ENCODE measurements at places on chromosomes 1 and 21.

DNA sequence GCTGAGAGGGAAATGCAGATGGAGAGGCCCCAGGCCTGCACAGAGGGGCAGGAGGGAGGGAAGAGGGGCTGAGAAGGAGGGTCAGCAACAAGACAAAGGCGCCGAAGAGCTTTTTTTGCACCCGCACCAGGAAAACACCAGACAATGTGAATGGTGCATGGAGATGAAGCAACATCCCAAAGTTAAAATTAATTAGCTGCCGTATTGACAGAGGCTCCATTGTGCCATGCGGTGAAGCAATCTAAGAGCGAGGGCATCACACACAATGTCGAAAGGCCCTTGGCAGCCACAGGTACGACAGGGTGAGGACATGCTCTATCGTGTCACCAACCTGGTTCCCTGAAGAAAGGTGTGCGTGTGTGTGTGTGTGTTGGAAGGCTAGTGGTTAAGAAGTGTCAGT is 41.2 kb downstream of the SSBP3 start:
- no peak for DNase-seq

DNA sequence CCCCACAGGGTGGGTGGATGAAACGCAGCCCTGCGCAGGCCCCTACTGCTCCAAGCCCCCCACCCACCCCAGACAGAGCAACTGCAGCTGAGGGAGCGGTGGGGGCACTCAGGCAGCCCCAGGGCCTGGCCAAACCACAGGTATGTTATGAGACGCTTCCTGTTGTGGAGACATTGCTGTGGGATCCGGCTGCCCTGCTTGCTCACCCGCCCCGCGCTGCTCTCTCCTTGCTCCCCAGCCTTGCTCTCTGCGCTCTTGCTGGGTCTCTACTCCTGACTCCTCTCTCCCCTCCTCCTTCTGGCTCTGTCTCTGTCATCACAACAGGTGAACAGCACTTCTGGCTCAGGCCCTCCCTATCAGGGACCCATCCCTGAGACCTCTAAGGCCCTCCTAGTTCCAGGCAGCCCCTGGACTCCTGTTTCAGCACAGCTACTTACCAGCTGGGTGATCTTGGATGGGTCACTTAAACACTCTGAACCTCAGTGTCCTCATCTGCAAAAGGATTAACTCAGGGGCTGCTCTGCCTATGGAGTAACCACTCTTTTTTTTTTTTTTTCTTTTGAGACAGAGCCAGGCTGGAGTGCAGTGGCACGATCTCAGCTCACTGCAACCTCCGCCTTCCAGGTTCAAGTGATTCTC is 15.9 kb downstream of the COL8A2 start:
- DNase-seq, result no peak

- DNase-seq, result no peak
Observed at GRCh38 chr21:29018540-29018939, 609 bp downstream of the RWDD2B start.

- no peak for DNase-seq
Observed at GRCh38 chr1:119808491-119808890, 2.8 kb downstream of the REG4 start.

DNA sequence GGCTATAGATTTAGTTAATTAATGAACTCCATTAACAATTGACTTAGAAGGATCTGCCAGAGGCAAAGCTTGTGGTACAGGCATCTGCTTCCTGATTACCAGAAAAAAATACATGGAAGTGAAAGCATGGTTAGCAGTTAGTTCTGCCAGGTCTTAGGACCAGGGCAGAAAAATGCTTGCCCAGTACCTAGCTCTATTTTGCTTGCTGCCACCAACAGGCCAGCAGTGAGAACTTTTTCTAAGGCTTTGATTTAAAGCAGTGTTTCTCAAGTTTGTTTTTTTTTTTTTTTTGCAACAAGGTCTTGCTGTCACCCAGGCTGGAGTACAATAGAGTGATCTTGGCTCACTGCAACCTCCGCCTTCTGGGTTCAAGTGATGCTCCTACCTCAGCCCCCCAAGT is 16.4 kb upstream of the MTF1 start:
- no peak for DNase-seq

- DNase-seq, result no peak
Observed at GRCh38 chr1:81052162-81052561, 748.6 kb upstream of the ADGRL2 start.

GRCh38 chr1:115790846-115791245 is 22.3 kb upstream of the CASQ2 start:
- DNase-seq, result no peak

DNA sequence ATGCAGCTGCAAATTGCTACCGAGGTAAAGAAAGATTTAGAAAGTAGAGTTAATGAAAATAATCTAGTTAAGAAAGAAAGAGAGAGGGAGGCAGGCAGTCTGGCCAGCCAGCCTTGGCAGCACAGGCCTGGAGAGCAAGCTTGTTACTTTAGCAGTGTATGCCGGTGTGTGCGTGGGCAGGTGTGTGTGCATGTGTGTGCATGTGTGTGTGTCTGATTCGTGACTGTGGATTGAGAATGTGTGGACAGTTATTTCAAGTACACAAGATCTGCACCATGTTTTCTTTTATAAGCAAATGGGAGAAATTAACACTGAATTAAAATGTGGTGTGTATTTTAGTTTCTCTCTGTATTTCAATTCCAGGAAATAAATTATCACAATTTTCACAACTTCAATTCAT is 211.6 kb downstream of the DSCAM start:
- no peak for DNase-seq

- no peak for DNase-seq
Observed at GRCh38 chr1:19597496-19598309, 46.4 kb upstream of the NBL1 start.

DNA sequence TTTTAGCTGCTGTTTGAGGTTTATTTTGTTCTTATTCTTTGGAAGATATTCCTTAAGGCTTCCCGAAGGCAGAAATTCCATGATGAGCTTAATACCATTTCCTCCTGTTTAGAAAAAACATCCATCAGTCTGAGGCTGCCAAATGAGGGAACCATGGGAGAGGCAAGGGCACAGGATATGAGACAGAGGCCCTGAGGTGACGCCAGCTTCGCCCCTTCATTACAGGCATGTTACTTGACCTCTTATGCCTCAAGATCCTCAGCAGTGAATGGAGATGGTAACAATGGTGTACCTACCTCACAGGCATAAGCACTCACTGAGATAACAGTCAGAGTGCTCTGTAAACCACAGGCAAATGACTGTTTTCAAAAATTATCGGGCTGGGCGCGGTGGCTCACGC is 93.6 kb downstream of the RAVER2 start:
- no peak for DNase-seq

GRCh38 chr1:185080422-185080821 is 35.1 kb downstream of the RNF2 start:
- no peak for DNase-seq

GRCh38 chr1:80047791-80048190 is 1041.3 kb upstream of the ADGRL4 start:
- no peak for DNase-seq

GRCh38 chr21:18146820-18147219 is 97.8 kb upstream of the CHODL start:
- DNase-seq, result no peak

DNA sequence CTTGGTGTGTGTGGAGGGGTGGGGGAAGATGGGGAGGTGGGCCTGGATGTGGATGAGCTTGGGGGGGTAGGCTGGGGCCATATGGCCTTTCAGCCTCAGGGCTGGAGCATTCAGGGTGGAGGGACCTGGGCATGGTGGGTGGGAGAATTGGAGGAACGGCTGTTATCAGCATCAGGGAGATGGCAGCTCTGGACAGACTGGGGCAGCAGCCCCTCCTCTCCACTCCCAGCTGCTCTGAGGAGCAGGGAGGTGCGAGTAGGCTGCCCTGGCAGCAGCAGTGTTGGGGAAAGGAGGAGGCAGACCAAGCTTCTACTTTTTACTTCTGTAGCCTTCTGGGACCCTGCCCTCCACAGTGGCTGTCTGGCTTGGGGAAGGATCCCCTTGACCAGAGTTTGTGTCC is 10.2 kb downstream of the PPFIA4 start:
- DNase-seq, result peak; percentile 31

- DNase-seq, result peak; percentile 86
Observed at GRCh38 chr1:231626535-231626950, at the start of gene DISC1. TSS of gene DISC1 (plus strand) at chr1:231626790. CDS start at chr1:231626868, 78 bp downstream.

DNA sequence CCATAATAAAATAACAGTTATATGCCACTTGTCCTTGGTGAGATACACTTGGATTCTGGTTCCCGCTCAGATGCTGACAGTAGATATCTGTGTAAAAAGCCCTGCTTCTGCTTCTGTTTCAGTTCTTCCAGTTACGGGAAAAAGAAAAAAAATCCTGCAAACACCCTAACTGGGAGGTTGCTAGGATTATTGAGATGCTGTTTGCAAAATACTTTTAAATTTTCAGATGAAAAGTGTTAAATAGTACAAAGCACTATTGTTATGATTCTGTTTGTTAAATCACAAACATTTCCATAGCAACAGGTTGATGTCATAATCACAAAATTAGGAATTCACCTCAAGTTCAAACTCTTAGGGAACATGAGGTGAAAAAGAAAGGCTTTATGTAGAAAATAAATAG is 232.3 kb downstream of the HMCN1 start:
- no peak for DNase-seq

DNA sequence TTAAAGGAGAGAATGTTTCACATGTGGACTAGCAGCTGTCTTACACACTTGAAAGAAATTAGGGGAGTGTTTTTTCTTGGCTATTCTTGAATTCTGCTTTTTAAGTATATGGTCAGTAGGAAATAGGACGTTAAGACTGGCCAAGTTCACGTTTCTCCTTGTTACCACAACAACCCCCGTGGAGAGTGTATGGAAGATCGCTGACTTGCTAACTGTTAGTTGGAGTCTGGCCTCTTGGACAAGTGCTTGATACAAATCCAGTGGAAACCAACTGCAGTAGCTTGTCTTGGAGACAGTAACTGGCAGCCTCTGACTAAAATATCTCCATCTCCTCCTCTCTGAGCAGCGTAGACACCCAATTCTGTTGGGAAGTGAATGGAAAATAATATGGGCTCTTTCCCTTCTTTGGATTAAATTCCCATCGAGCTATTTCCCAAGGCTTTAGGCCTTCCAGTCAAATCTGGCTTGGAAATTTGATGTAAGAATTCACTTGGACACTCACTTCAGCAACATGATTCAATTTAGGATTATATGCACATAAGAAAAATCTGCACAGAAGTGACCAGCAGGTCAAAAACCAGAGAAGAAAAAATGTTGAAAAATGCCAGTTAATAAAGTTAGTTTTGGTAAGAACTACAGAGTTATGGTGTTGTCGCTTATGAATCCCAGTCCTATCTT is 3.6 kb upstream of the NFIA start:
- DNase-seq, result no peak

- DNase-seq, result no peak
Observed at GRCh38 chr1:56516539-56517252, 62.7 kb downstream of the PLPP3 start.

GRCh38 chr1:7948960-7949359 is 8.3 kb upstream of the TNFRSF9 start:
- DNase-seq, result peak; percentile 65

- DNase-seq, result no peak
Observed at GRCh38 chr1:158227904-158228623, 26.2 kb upstream of the CD1A start.

DNA sequence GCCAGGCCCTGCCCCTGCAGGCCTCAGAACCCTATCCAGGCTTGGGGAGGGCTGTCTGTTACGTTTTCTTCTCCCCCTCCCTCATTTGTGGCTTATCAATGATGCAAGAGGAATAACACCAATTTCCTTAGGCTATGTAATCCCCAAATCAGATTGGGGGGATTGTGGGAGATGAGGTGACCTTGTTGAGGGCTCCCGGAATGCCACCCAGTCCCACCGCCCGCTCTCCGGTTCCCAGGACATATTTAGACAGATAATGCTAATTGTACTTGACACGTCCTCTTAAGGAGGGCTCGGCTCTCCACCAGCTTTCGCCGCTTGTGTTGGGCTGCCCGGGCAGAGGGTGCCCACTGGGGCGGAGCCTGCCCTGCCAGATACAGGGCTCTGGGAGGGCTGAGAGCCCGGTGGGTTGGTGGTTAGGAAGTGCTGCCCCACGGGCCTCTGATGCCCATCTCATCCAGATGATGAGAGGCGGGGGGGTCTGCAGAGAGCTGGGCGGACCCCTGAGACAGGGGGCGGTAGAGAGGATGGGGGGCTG is 90.0 kb downstream of the CASZ1 start:
- DNase-seq, result no peak

- DNase-seq, result no peak
Observed at GRCh38 chr1:229412056-229412455, 21.8 kb downstream of the ACTA1 start.

DNA sequence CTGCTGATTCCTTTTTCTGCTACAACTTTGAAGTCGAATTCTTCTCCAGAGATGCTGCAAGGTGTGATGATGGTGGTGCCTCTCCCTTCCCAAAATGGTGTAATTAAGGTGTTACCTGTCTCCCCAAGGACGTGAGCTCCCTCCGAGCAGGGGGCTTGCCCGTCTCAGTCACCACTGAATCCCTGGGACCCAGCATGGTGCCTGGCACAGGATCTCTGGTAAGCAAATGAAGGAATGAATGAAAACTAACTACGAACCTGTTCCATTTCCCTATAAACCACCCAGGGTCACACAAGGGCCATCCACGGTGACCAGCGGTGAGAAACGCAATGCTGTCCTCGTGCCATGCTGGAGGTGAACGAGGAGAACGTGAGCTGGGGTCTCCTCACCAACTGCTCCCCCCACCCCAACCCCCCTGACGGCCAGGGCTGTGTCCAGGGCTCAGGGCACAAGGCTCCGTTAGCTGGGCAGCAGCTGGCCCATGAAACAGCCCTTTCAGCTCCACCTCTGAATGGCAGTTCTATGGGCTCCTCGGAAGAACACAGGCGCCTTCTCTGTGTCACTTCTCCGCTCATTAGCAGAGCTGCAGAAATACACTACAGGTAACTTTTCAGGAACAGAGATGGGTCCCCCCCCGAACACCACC is 2.2 kb upstream of the MATN1 start:
- no peak for DNase-seq

GRCh38 chr1:201982082-201982622 is 296 bp upstream of the RNPEP start:
- peak; percentile 89 for DNase-seq

GRCh38 chr1:21342961-21343838 is 52.9 kb upstream of the ECE1 start:
- no peak for DNase-seq

GRCh38 chr1:23525558-23526250 is 5.3 kb downstream of the E2F2 start:
- no peak for DNase-seq

GRCh38 chr1:156775799-156776198 is 8.5 kb downstream of the PRCC start:
- no peak for DNase-seq

GRCh38 chr1:83516369-83516768 is 482.6 kb downstream of the TTLL7 start:
- no peak for DNase-seq

DNA sequence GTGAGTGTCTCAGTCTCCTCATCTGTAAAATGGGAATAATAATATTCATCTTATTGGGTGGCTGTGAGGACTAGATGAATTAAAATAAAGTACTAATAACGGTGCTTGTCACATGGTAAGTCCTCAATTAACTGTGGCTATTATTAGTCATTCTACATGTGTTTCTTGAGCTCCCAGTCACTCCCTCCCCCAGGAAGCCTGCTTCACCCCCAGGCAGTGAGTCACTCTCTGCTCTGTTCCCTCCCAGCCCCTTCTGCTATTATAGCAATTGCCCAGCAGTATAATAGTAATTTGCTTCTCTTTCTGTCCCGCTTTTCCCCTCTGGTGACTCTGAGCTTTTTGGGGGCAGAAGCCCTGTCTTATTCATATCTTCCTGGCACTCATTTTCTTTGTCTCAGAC is 102.0 kb downstream of the BEND5 start:
- DNase-seq, result no peak
